ENCODE measurements at places on chromosomes 3 and 15. TPM values are rescaled to one million over a fixed set of nuclear protein-coding genes. Genes with fewer than 3 reads are reported as not detected.

GRCh38 chr15:72787526-72787925, 4.0 kb upstream of the ADPGK start:
- no peak for ATAC-seq

GRCh38 chr15:81294516-81294880, 29.4 kb downstream of the STARD5 start:
- ATAC-seq: no peak

- ATAC-seq: no peak
Observed at GRCh38 chr15:37217567-37217966, 117.2 kb upstream of the MEIS2 start.

MCTP2 gene
- total RNA-seq: 32.9 TPM

UBA7 gene
- 68.6 TPM for total RNA-seq

DNA sequence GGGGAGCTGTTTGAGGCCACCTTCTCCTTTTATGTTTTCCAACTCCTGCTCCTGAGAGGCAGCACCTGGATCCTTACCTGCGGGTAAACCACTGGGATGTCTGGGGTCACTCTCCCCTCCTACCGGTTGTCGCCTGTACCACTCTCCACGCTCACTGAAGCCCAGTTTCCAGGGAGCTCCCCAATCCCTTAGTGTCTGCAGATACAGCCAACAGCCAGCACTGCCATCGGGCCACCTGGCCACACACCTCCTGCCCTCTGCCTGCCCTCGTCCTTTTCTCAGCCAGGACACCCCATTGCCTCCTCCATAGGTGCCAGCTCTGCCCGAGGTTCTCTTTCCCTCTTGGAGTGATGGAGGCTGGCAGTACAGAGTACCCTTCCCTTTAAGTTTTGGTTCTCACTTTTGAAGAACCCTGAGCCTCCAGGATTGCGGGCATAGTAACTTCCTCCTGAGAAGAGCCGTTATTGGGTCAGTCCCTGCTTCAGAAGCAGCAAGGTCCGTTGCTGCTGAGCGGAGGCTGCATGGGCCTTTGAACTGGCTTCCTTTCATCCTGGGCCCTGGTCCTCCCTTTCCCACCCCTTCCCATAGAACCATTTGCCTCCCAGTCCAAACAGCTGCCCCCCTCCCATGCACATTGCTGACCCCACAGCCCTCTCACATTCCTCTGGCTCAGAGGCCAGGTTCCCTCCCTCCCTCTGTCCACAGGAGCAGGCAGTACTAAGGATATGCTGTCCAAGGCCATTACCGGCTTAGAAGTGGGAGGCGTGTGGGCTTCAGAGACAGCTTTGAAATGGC, 30.9 kb downstream of the ARNT2 start:
- no peak for ATAC-seq

DNA sequence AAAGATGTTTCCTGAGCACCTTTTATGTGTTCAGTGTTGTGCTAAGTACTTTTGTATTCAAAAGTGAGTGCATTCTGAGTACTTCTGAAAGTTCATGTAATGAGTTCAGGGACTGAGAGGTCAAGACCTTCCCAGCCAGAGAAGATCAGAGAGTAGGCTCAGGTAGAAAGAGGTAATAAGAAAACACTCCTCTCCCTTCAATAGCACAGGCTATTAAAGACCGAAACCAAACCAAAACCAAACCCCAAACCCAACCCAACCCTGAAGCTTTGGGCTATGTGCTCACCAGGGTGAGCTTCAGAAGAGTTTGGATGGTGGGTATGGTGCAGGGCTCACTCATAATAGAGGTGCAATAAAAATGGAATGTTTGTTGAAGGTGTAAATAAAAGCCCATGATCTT, 76.7 kb upstream of the FAM3D start:
- no peak for ATAC-seq

- ATAC-seq: no peak
Observed at GRCh38 chr3:175288621-175289020, 429.5 kb downstream of the NAALADL2 start.

DNA sequence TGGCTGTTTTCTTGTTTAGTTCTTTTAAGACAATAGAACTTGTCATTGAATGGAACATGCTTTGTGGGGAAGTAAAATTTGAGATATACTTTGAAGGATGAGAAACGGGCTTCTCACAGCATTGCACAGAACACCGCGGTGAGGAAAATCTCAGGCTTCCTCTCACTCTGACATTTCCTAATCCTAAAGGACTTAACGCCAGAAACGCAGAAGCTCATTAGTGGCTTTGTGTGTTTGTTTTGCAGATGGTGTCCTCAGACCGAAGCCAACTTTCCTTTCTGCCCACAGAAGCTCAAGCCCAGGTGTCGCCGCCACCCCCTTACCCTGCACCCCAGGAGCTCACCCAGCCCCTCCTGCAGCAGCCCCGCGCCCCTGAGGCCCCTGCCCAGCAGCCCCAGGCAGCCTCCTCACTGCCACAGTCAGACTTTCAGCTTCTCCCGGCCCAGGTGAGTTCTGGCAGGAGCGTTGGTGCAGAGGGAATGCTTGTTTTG, 78.9 kb upstream of the BLM start:
- no peak for ATAC-seq

DNA sequence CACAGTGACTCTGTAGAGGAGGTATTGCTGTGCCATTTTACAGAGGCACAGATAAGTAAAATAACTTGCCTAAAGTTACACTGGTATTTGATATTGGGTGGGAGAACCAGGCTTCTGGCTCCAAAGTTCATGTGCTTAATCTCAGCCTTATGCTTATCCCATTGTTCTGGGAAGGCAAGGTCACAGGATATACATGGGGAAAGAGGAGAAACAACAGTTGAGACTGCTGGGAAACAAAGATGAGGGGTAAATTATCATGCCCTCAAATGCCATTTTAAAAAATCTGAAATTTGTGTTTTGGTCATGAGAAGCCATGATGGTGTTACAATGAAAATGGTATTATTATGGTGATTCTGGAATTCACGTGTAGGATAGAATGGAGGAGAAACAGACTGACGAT, 54.4 kb downstream of the EOMES start:
- no peak for ATAC-seq

DNA sequence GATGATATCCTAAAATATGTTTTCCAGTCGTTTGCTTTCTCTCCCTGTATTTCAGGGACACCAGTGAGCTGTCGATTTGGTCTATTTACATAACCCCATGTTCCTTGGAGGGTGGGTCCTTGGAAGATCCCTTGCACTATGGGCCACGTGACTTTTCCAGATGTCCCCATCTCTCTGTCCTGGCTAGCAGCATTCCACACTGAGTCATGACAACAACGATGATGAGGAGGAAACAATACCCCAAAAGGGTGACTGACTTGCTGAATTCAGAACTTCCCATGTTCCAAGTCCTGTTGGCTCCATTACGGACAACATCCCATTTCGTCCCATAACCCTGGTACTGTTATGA, 134.3 kb downstream of the NSMCE3 start:
- no peak for ATAC-seq

GRCh38 chr3:61685755-61686154, 124.4 kb downstream of the PTPRG start:
- no peak for ATAC-seq

- no peak for ATAC-seq
Observed at GRCh38 chr3:128339491-128340012, 127.1 kb downstream of the DNAJB8 start.

DNA sequence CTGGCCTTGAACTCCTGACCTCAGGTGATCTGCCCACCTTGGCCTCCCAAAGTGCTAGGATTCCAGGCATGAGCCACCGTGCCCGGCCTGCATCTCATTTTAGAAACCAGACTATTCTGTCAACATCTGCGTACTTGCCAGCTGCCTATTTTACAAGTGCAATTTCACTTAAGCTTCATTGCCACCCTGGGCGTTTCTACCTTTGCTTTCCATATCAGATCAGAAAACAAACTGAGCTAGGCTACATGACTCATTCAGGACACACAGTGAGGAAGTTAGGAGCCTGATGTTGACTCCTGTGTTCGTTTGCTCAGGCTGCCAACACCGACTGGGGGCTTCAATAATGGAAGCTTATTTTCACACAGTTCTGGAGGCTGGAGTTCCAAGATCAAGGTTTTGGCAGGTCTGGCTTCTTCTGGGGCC, 42.3 kb upstream of the KLHL25 start:
- ATAC-seq: no peak

DNA sequence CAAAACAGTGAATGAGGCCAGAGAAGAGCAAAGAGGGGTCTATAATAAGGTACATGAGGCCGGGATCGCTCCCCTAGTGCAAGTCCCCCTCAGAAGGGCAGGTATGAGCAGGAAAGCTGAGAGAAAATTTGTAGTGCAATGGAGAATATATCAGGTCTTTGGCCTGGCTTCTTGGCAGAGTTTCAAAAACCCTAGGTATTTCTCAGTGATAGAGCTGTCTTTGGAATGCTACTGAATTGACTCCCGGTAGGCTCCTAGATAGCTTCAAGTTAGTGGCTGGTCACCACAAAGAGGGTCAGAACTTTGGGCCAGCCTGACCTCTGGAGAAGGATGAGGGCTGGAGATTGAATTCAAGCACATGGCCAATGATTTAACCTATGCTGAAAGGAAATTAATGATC, 30.6 kb upstream of the OXTR start:
- ATAC-seq: no peak

MORC1 gene
- 0.11 TPM for total RNA-seq

TMEM108 gene
- total RNA-seq: 0.13 TPM

- ATAC-seq: peak; percentile 51
Observed at GRCh38 chr3:46186471-46187340, 21.4 kb downstream of the CCR1 start.

- ATAC-seq: no peak
Observed at GRCh38 chr3:157354722-157355121, 81.9 kb upstream of the PTX3 start.

DNA sequence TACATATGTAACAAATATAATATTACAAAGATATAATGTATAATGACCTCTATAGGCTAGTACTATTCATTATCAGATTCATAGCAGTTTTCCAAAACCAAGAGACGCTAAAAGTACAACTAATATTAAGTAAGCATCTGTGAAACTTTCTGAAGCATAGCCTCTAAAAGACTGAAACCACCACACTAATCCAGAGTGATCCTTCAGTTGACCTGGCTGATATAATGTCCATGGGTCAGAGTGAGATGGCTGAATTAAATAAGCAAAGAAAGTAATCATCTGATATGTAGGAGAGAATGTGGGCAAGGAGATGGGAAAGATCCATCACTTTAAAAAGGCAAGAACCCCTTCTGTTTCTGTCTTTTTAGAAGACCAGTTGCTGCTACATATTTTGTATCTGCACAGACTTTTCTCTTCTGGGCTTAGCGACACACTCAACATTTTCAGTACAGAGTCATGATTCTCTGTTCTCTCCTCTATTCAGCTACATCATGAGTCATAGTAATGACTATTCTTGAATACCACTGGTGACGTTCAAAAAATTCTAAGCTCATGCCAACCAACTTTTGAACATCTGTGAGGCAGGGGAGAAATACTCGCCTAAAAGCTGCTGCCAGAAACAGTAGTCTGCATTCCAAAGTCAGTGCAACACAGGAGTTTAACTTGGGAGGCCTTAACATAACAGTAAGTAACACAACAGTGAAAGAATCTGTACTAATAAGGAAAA, 149.6 kb downstream of the MAGI1 start:
- no peak for ATAC-seq

- no peak for ATAC-seq
Observed at GRCh38 chr3:58072052-58072762, 64.0 kb downstream of the FLNB start.

GRCh38 chr3:146817704-146818103, 212.6 kb upstream of the PLSCR5 start:
- ATAC-seq: no peak

DNA sequence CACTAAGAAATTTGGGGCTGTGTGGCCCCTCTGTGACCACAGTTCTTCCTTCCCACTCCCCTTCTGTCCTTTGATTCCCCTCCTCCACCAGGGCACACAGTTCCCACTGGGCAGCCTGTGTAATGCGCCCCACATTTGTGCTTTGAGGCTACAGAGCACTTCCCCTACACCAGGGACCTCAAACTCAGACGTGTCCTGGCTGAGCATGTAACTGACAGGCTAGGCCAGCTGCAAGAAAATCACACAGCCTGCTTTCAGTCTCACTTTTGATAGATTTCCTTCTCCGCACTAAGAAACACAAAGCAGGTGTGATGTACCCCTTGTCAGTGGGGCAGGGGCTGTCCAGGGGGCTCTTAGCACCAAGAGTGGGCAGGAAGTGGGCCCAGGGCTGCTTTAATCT, 29.6 kb downstream of the PRKCD start:
- no peak for ATAC-seq

ZIC1 gene
- not detected for total RNA-seq

GRCh38 chr3:29557186-29557585, 276.3 kb downstream of the RBMS3 start:
- no peak for ATAC-seq

DNA sequence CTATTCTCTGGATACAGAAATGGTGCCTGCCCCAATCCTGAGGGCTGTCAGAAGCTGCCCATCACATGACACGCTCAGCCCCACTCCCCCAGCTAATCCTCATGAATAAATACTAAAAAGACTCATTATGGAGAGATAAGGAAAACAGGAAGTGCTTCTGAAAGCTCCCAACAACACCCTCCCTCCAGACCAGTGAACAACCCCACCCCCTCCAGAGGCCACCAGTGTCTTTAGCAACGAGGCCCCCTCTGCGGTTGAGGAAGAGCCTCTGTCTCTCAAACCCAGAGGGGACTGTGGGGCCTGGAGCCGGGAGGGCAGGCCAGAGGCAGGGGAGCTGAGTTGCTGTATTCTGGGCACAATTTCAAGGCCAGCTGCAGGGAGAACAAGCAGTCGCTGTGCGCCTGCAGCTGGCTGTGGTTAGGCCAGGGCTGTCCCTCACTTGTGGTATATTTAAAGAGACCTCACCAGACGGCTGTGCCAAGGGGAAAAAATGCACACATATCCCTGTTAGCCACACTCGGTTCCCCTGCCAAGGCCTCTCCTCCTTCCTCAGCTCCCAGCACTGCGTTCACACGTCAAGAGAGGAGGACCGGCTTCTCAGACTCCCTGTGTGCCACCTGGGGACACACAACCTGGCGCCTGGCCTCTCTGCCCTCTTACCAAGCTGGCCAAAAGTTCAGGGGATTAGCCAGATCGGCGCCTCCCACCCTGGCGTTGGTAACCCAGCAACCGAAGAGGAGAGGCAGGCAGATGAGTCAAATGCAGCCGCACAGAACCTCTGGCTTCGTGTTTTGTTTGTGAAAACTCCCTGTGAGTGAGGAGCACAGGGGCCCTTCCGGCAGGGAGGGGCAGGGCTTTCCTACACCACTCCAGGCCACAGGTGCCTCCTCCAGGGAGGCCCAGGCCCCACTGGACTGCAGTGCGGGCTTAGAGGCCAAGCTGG, 101.2 kb upstream of the ETV5 start:
- no peak for ATAC-seq

GRCh38 chr15:67240235-67241131, 14.0 kb downstream of the AAGAB start:
- ATAC-seq: peak; percentile 30

WDR72 gene
- total RNA-seq: 0.15 TPM

- ATAC-seq: no peak
Observed at GRCh38 chr15:72342385-72342784, 22.4 kb upstream of the CELF6 start.

PIERCE2 gene
- total RNA-seq: not detected

DNA sequence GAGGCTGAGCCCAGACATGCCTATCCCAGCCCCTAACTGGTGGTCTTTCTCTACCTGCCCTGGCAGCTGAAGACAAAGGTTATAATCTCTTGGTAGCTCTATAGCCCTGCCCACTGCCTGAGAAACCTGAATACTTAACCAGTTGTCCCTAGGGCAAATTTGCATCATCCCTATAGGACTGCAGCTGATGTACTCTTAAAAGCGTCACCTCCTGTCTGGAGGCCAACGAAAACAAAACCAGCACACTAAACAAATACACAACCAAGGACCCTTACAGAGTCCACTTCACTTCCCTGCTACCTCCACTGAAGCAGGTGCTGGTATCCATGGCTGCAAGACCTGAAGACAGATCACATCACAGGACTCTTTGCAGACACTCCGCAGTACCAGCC, 98.0 kb downstream of the KCNAB1 start:
- no peak for ATAC-seq

SEMA6D gene
- not detected for total RNA-seq

PYGO1 gene
- not detected for total RNA-seq
